ENCODE measurements at places on chromosomes 5 and 9.

DNA sequence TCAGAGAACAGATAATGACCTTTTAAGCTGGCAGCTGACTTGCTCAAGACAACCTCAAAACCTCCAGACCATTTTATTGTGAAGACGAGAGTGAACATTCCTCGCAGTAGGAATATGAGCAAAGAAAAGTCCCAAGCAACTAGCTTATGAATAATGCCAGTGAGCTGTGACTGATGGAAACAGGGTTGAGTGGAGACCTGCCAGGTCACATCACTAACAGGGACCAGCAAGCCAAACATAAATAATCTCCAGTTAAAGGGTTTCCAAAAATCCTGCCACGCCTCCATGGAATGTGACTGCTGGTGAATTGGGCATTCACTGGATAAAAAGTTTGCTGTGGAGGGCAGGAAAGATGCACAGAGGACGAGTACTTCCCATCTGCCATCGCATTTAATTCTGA is 185.4 kb downstream of the CRB2 start:
- no peak for DNase-seq

- DNase-seq = no peak
Observed at GRCh38 chr5:76849419-76850291, at the start of gene S100Z. S100Z (plus strand) TSS chr5:76850014; CDS start chr5:76875360, 25,346 bp downstream.

GRCh38 chr9:93898502-93899426 is 56.4 kb downstream of the BARX1 start:
- DNase-seq = no peak

GRCh38 chr5:172945151-172945550 is 14.1 kb upstream of the RPL26L1 start:
- DNase-seq = no peak

- DNase-seq = no peak
Observed at GRCh38 chr9:94697972-94698581, 28.4 kb upstream of the AOPEP start.

GRCh38 chr9:89992326-89993198 is 387.8 kb downstream of the GADD45G start:
- no peak for DNase-seq

DNA sequence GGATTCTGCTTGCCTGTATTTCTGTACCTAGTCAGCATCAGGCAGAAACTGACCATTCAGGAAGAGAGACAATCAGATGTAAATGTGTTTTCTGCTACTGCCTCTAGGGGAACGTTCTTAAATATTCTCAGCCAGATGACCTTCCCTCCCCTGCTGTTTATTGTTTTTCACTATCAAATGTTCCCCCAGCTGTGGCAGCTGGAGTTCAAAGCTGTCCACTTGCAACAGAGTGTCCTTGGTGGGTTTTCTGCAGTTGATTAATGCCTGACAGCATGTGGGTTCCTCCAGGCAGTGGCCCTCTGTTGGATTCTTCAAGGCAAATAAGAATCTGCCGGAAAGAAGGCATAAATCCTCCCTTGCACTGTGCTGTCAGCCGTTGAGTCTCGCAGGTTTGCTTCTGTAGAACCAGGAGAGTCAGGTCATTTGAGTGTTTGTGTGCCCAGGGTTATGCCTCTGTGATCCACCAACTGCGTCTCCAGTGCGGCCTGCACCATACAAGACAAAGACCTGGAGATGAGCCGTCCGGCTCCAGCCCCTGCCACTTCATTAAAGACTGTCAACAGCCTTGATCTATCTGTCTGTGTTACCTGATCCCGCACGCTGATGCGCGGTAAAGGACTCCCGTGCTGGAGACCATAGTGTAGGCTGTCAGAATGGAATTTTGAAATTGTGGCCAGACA is 203.4 kb downstream of the GADD45G start:
- DNase-seq = no peak

GRCh38 chr9:69696802-69697201 is 24.6 kb upstream of the APBA1 start:
- DNase-seq = no peak

DNA sequence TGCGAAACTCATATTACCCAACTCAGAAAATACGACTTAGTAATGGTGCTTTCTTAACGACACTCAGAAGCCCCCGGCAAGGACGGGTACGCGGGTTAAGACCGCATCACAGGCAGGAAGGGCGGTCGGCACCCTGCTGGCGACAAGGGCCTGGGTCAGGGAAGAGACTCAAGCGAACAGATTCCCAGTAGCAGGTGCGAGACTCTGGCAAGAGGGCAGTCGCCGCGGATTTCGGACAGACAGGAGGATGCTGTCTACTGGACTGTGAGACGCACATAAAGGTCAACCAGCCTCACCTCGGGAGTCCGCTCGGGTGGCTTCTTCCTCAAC is 398 bp downstream of the RAPGEF6 start:
- DNase-seq = peak; percentile 35

DNA sequence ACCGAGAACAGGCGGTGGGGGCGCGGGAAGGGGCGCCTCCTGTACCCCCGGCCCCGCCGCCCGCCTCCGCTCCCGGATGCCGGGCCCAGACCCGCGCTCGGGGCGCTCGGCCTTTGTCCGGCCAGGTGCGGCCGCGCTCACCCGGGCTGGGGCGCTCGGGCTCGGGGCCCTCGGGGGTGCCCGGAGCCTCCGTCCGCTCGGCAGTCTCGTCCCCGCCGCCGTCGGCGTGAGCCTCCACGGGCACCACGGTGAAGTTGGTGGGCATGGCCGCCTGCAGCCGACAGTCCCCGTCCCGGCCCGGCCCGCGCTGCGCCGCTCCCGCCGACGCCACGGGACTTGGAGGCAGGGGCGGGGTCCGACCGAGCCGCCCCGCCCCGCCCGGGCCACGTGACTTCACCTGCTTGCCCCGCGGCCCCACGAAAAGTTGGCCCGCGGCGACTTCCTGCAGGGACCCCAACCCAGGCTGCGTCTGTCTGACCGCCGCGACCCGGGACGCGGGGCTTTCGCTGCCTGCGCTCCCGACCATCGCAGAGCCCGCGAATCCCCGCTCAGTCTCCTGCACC is at the start of gene SLC12A7:
Gene SLC12A7 (minus strand): TSS at position 337 of the 563 bp plus-strand sequence. CDS start 72 bp downstream, at position 265.
- DNase-seq = peak; percentile 60

DNA sequence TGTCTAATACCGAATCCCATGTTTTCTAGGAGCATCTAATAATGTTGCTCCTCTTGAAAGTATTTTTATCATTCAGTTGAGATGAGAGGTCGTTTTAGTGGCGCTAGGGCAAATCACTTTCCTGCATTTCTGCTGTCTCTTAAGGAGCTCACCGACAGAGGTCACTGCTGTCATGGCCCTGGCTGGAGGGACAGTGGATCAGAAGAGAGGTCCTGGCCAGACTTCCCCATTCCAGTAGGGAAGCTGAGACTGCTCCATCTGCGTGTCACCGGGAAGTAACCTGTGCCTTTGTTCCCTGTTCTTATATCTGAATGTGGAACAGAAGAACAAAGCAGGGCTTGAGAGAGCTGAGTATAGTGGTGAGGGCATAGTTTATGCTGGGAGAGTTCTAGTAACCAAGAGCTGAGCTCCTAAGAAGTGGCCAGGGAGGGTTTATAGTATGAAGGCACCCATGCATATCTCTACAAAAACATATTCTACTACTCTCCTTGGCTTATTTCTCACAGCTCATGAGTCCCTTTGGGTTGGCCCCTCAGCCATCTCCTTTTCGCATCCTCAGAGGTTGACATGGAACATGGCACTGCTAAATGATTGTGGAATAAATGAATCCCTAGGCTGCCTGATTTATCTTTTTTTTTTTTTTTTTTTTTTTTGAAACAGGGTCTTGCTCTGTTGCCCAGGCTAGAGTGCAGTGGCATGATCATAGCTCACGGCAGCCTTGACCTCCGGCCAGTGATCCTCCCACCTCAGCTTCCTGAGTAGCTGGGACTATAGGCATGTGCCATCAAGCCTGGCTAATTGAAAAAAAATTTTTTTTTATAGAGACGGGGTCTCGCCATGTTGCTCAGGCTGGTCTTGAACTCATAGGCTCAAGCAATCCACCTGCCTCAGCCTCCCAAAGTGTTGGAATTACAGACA is 27.2 kb downstream of the ATP6V0E1 start:
- no peak for DNase-seq

- no peak for DNase-seq
Observed at GRCh38 chr9:129879103-129879699, 43.9 kb downstream of the USP20 start.

DNA sequence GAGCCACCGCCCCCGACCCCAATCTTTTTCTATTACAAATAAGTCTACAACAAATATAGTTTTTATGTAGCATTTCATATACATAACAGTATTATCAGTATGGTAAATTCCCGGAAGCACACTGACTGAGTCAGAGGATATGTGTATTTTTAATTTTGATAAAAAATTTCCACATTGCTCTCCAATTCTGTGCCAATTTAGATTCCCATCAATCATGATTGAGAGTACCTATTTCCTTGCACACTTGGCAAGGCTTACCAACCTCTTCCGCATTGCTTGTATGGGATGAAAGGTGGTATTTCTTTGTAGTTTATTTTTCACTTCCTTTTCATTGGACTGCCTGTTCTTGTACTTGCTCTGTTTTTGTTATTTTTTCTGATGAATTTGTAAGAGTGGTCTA is 204.6 kb downstream of the RFX3 start:
- DNase-seq = no peak

DNA sequence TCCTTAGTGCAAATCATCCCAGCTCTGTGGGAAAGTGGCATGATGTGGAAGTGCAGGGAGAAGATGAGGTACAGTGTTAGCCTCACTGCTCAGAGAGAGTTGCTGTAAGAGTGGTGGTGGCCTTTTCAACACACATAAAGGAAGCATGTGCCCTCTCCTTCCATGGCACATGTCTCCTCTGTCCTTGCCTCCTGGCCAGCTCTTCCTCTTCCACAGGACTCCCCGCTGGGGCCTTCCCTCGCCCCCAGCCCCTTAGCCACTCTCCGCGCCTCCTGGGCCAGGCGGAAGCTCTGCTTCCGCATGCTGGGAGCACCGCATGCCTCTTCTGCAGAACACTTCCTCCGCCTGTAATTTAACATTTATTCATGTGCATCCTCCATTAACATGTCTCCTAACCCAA is 4.8 kb upstream of the KCNMB1 start:
- DNase-seq = no peak

DNA sequence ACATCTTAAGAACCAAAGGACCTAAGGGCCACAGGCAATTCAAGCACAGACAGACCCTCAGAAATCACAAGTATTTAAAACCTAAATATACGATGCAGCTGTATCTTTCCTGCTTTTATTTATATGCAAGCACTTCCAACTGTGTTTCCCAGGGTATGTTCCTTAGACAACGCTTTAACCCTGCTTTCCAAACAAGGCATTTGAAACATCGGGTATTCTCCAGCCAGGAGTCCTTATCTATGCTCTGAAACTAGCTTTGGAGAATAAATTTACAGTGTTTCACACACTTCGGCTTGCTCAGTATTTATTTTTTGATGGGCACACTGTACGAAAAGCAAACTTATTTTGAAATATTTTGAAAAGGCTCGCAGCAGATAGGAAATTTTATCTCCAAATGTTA is 13.5 kb downstream of the NR6A1 start:
- no peak for DNase-seq

GRCh38 chr9:123434619-123435240 is 78.7 kb downstream of the CRB2 start:
- no peak for DNase-seq

GRCh38 chr5:109223531-109223930 is 186.2 kb downstream of the PJA2 start:
- no peak for DNase-seq

DNA sequence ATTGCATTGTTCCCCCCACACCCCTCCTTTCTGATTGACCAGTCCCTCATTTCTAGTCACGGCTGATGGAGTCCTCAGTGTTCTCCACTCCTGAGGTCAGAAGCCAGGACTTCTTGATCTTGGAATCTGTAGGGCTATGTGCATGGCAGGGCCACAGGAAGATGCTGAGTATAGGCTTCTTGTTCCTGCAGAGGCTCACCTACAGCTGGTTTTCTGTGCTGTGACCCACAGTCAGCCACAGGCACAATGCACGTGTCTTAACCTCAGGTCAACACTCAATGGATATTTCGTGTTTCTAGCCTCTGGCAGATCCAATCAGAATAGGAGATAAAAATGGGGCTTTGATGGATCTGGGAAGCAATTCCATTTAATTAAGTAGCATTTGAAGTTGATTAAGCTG is 14.3 kb upstream of the CXCL14 start:
- no peak for DNase-seq

- DNase-seq = no peak
Observed at GRCh38 chr5:143390941-143391340, 12.5 kb downstream of the NR3C1 start.

DNA sequence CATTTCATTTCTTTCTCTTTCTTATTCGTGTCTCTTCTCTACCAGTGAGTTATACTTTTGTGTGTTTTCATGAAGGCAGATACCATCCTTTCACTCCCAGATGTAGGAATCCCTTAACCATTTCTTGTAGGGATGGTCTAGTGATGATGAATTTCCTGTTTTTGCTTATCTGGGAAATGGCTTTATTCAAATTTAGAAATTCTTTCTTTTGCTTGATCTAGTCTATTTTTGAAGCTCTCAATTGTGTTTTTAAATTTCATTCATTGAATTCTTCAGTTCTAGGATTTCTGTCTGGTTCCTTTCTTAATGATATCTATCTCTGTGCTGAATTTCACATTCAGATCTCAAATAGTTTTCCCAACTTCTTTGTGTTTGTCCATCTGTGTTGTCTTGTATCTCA is 95.9 kb upstream of the TBC1D2 start:
- no peak for DNase-seq

DNA sequence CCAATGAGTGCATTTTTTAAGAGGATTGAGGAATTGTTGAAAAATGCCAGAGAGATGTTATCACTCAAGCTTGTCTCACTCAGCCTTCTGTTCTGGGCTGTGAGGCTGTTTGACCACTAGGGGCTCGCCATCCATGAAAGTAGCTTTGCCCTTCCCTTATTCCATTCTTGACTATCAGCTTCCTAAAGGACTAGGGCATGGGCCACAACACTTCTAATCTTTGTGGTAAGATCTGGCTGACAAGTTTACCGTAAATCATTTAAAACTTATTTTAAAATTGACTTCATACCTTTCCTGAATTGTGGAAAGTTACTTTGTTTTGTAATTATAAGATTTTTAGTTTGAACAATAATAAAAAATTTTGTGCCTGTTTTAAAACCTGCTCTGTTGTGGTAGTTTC is 49.5 kb downstream of the TJP2 start:
- no peak for DNase-seq

- no peak for DNase-seq
Observed at GRCh38 chr9:130471411-130472183, 26.8 kb downstream of the ASS1 start.

DNA sequence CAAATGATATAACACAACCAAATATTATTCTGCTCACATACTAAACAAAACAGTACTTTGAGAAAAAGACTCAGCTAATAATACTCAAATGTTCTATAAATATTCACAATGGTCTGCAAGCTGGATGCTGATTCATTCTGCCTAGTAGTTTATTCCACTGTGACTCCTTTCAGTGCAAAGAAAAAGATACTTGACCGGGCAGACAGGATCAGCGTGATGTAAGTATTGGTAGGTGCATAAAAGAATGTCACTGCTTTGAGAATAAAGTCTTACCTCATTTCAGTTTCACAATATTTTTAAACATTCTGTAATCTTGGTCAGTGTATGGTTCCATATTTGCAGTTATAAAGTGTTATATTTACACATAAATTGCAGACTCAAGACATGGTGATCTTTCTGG is 223.0 kb upstream of the NUDT12 start:
- no peak for DNase-seq

GRCh38 chr5:148687427-148687826 is 33.1 kb upstream of the HTR4 start:
- no peak for DNase-seq

GRCh38 chr9:136060671-136061371 is 34.3 kb downstream of the NACC2 start:
- DNase-seq = no peak

All from activated T-helper 9 cell treated with anti-CD3 and anti-CD28 coated beads, Interleukin-2, amount 50 U/mL, for 16 hours (primary cell).